ENCODE measurements at places on chromosomes 6 and 20. TPM values are rescaled to one million over a fixed set of nuclear protein-coding genes. Genes with fewer than 3 reads are reported as not detected.

GLP1R gene
- total RNA-seq: not detected

PAX1 gene
- not detected for total RNA-seq

ARMH2 gene
- total RNA-seq: not detected

OR2H1 gene
- total RNA-seq: not detected

ATP6V1G2 gene
- 0.46 TPM for total RNA-seq

SPTLC3 gene
- total RNA-seq: 0.01 TPM

KCNK15 gene
- total RNA-seq: 0.59 TPM

LST1 gene
- not detected for total RNA-seq

GSTA3 gene
- total RNA-seq: not detected

IER3 gene
- total RNA-seq: 52.8 TPM

MAP1LC3A gene
- 30.5 TPM for total RNA-seq

BPIFA1 gene
- total RNA-seq: not detected

CLDN20 gene
- total RNA-seq: not detected

SMIM13 gene
- total RNA-seq: 15.7 TPM

VSX1 gene
- total RNA-seq: 0.99 TPM

PTK6 gene
- 3.5 TPM for total RNA-seq

FAM217A gene
- not detected for total RNA-seq

BICRAL gene
- 3.1 TPM for total RNA-seq

DACT2 gene
- 0.08 TPM for total RNA-seq
